ENCODE measurements at places on chromosomes 6 and 20.

- no peak for DNase-seq
These were observed 5.6 kb downstream of the PSMG4 start for GRCh38 chr6:3264356-3264755.

DNA sequence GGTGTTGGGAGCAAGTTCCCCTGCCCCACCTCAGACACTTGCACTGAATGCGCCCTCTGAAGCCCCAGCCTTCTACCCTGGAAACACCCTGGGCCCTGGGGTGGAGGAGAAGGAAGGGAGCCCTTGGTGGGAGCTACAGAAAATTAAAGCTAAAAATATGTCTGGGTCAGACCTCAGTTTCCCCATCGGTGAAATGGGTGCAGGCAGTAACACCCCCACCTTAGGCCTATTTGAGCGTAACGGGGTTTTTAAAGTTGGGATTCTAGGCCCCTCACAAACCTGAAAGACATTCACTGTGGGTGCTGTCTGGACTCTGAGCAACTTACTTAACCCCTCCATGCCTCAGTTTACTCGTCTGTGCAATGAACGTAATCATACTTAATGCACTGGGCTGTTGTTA is 19.3 kb upstream of the CDH22 start:
- DNase-seq = no peak

GRCh38 chr20:8796088-8796660 is 272.7 kb upstream of the PLCB4 start:
- DNase-seq = no peak

DNA sequence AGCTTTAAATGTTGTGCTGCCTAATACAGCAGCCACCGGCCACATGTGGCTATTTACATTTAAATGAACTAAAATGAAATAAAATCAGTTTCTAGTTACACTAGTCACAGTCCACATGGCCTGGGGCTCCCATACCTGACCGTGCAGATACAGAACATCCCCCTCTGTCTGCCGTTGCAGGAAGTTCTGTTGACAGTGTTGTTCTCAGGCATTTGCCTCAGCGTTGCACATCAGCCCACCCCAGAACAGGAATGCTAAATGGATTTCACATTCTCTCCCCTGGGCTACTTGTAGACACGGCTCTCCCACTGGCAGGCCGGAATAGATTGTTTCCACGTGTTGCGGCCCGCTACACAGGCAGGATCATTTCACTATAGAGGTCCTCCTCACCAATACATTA is 26.3 kb downstream of the JAG1 start:
- DNase-seq = no peak

Data from brain pericyte (primary cell).